Stimulated activated CD8-positive, alpha-beta memory T cell treated with anti-CD3 and anti-CD28 coated beads, Interleukin-15, amount 100 ng/mL, for 4 hours (primary cell): ENCODE measurements at places on chromosomes 12 and 14.

DNA sequence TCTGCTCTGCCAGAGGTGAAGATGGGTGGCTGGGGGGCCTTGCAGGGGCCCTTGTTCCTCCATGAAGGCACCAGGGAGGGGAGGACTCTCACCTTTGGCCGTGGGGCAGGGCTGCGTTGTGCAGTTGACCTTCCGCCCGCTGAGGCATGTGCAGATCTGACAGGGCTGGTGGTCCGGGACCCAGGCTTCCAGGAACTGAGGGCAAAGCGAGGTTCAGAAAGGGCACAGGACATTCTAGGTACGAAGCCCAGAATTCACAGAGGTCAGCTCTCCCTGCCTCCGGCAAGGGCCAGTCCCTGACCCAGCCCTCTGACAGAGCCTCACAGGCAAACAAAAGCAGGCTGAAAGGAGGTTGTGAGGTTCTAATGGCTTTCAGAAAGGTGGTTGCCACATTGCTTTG is 40.4 kb upstream of the ANO2 start:
- DNase-seq = no peak

- peak; percentile 98 for DNase-seq
These were observed at the start of the genes ORMDL2 and SARNP for GRCh38 chr12:55817345-55818139. TSS of gene ORMDL2 (plus strand) at chr12:55818041. CDS start at chr12:55819000, 959 bp downstream. TSS of gene SARNP (minus strand) at chr12:55817724. CDS start at chr12:55817701, 23 bp downstream.

- DNase-seq = no peak
These were observed 721.7 kb downstream of the GALC start for GRCh38 chr14:87271331-87271730.

DNA sequence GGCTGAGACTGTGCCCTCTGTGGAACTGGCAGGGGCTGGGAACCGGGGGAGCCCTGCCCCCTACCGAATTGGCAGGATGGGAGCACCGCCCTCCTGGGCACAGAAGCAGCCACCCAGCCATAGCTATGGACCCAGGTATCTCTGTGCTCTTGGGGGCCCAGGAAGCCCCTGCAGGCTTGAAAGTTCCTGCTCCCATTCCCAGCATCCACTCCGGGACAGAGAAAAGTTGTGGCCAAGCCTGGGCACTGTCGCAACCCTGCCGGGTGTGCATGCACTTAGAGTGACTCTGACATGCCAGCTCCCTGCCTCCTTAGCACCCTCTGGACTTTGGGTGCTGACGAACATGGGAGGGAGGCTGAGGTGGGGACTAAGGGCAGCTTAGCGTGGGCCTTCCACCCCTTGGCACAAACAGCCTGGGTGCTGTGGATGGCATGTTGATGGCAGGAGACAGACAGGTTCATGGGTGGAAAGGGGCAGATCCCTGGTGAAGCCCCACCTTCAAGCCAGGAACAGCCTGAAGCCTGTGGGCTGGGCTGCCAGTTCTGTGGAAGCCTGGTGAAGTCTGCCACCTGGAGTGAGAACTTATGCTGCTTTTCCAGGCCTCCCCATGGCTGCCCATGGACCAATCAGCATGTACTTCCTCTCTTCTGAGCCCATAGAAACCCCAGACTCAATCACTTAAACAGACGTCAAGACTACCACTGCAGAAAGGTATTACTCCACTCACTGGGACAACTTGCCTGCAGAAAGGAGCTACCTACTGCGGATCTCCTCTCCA is 279.0 kb downstream of the ATXN7L3B start:
- DNase-seq = no peak

GRCh38 chr12:130706885-130707570 is 9.1 kb downstream of the RIMBP2 start:
- DNase-seq = no peak

DNA sequence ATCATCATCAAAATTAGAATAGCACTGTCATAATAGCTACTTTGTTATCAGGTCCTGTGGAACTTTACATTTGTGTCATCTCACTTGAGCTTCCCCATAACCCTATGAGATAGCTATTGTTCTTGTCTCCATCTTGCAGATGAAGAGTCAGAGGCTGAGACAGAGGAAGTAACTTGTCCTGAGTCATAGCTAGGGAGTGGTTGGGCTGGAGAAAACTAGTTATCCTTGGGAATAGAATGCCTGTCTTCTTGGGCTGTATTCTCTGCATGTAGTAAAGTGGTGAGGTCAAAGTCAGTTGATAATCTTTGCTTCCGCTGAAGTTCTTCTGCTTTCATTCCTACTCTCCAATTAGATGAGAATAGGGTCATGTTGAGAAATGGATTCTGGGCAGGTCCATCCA is 117.0 kb downstream of the SMOC1 start:
- no peak for DNase-seq

GRCh38 chr14:79831195-79831892 is 380.0 kb downstream of the DIO2 start:
- DNase-seq = no peak

DNA sequence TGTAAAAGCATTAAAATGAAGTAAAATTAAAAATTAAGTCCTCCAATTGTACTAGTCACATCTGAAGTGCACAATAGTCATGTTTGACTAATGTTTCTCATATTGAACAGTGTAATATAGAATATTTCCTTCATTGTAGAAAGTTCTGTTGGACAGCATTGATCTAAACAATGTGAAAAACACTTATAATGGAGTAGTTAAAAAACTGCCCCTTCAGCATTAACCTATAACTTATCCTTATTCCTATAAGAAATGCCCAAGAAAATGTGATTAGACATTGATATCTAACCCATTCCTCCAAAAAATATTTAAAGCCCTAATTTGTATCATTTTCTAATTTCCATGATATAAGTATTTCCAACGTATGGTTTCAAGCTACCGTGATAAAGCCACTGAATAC is 210.7 kb downstream of the RASSF9 start:
- no peak for DNase-seq

DNA sequence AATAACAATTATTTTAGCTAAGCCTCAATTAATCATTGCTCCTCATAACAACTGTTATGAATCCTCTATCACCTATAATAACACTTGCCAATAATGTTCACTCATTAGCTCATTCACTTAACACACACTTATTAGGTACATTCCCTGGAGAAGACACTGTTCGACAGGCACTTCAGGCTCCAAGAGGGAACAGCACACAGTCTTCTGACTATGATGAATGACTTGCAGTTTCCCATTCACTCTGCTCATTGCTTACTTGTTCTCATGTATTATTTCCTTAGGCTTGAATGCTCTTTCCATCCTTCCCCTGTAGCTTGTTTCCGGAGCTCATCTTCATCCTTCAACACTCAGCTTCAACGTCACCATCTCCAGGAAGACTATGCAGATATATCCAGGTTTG is 437.3 kb downstream of the TMEM132D start:
- no peak for DNase-seq

DNA sequence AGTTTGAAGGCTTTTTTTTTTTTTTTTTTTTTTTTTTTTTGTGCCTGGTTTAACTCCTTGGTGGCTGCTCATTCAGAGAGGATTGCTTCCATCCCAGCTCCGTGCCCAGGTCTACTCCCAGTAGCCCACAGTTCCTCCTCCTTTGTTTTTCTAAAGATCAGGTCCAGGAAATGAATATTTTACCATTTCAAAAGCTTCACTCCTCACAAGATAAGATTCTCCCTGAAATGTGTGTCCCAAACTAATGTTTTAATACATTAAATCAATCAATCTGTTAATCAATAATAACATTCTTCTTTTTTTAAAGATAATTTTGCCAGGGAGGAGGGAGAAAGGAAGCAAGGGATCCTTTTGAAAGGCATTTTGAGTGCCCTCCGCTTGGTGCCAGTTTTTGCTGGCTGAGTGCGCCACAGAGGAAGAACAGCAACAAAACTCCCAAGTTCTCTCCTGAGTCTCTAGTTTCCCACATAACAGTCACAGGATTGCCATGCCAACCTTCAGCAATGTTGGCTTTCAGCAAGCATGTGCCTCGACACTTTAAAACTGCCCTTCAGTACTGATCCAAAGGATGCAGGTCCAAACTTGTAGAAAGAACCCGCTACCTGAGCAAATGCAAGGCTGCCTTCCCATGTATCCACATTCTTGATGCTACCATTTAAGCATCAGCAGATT is 99.2 kb downstream of the RMST start:
- DNase-seq = no peak

DNA sequence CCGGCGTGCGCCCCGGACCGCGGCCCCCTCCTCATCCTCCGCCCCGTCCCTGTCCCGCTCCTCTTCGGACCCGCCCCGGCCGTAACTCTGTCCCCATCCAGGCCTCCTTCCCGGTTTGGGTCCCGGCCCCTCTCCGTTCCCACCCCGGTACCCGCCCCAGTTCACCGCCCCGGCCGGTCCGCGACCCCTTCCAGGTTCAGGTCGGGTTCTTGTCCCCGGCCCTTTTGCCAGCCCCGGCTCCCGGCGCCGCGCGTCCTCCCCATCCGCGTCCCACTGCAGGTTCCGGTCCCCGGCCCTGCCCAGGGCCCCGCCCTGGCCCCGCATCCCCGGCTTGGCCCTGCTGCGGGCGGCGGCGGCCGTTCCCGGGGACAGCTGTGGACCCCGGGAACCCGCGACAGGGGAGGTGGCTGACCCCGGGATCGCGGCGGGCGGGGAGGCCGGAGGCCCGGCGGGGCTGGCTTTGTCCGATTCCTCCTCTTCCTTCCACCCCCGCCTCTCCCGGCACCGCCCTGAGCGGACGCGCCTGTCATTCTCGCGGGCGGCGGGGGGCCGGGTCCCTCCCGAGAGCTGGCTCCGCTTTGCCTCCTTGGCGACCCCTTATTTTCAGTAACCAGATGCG is 601 bp downstream of the KLC1 start:
- no peak for DNase-seq

GRCh38 chr12:67446716-67447115 is 177.6 kb downstream of the CAND1 start:
- no peak for DNase-seq

- no peak for DNase-seq
These were observed 41.2 kb upstream of the CRY1 start for GRCh38 chr12:107134558-107134957.

GRCh38 chr12:58161773-58162172 is 220.4 kb downstream of the ATP23 start:
- DNase-seq = no peak

DNA sequence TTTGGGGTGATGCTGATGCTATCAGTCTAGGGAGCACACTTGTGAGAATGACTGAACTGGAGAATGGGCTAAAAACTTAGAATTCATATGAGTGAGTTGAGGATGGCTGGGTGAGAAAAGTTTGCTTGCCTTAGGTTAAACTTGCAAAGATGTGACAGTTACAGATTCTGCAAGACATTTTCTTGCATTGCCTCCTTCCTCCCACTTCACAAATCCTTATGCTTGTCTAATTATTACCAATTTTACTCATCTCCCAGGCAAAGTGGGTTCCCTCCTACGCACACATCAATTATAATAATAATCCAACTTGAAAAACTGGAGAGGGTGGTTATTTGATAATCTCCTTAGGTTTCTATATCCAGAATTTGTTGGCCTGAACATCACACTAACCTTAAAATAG is 50.9 kb downstream of the ATP2B1 start:
- DNase-seq = no peak

DNA sequence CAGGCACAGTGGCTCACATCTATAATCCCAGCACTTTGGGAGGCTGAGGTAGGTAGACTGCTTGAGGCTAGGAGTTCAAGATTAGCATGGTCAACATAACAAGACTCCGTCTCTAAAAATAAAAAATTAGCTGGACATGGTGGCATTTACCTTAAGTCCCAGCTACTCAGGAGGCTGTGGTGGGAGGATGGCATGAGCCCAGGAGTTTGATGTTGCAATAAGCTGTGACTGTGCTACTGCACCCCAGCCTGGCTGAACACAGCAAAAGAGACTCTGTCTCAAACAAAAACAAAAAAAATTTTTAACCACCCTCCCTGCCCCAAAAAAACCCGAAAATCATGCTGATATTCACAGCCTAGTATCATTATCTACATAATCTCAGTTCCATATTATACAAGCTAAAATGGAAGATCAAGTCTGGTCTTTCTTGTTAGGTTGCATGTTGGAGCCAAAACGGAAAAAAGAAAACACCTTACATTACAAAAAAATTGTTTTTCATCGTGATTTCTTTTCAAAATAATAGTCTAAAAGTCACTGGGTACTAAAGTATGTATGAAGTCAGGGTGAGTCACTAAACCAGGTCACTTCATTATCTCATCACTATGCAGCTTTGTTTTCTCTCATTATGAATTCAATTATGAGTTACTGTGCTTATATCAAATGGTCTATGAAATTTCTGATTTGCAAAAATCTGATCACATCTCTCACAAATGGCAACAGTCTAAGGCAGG is 13.8 kb downstream of the GXYLT1 start:
- DNase-seq = no peak

- no peak for DNase-seq
These were observed 1106.0 kb downstream of the BCL11B start for GRCh38 chr14:98165976-98166375.

- DNase-seq = no peak
These were observed 36.5 kb upstream of the CCDC88C start for GRCh38 chr14:91454155-91454554.

GRCh38 chr12:109234012-109234411 is 75.1 kb downstream of the FOXN4 start:
- DNase-seq = no peak

GRCh38 chr12:106300761-106301160 is 1.8 kb upstream of the TCP11L2 start:
- no peak for DNase-seq

GRCh38 chr14:93133464-93133863 is 17.7 kb upstream of the ITPK1 start:
- no peak for DNase-seq

GRCh38 chr12:118680356-118680963 is 300.9 kb upstream of the SRRM4 start:
- no peak for DNase-seq

DNA sequence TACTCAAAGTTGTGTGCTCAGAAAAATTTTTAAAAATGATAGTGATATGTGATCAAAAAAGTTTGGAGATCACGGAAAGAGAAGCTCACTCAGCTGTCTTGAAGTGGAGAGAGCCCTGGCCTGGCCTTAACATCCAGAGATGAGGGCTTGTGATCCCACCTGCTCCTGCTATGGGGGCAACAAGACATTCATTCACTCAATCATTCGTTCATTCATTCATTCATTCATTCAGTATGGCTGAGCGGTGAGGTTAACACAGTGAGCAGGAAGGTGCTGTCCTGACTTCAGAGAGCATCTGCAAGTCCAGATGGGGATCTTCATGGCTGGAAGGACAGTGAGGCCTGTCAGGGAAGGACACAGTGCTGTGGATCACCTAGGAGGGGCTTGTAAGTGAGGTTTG is 112.3 kb downstream of the SLC25A47 start:
- no peak for DNase-seq

- no peak for DNase-seq
These were observed 89.1 kb downstream of the STXBP6 start for GRCh38 chr14:24960816-24961215.

DNA sequence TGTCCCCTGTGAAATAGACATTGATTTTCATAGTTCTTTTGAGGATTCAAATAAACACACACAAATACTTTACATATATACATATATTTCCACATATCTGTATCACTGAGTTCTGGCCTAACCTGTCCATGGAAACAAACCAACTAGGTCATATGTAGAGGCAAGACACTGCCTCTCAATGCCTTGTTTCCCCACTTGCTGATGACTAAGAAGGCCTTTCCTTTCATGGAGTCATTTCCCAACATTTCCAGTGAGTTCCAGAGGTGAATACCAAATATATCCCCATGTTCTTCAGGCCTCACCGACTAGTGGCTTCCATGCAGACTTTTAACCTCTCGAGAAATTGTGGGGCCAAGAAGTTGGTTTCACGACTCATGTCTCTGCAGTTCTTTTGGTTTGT is 120.8 kb downstream of the DNAI7 start:
- no peak for DNase-seq

- DNase-seq = no peak
These were observed 3.3 kb downstream of the EEF1AKMT3 start for GRCh38 chr12:57775563-57776246.
